ENCODE measurements at places on chromosomes 12 and 14.

GRCh38 chr12:2422591-2422990 is 369.8 kb downstream of the CACNA1C start:
- DNase-seq = no peak

GRCh38 chr14:91327250-91327595 is 82.7 kb upstream of the GPR68 start:
- no peak for DNase-seq

GRCh38 chr12:112518365-112518735 is 99.6 kb downstream of the PTPN11 start:
- DNase-seq = no peak

DNA sequence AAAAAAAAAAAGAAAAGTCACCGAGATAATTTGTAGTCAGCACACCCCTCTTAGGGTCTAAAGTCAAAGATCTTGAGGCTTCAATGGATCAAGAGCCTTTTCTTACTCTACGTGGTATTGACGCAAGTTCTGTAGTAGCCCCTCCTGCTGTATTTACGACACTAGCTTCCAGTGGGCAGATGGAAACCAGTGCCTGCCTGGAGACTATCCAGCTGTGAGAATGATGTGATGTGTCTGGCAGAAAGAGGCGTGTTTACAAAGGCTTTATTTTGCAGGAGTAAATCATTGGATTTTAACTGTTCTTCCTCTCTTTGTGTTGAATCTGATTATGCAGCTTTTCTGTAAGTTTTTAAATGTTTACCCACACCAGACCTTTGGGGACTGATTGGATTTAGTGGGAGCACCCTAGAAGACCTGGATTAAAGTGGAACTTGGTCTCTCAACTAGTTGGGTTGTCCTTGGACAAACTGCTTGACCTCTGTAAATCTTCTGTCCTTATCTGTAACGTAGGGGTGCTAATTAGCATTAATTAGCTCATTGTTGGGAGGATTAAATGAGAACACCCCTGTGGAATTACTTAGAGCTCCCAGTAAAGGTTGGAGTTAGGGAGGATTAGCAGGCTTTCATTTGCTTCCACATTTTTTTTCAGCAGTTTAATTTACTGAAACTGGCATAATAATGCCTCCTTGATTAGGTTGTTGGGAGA is 72.4 kb downstream of the RASSF3 start:
- DNase-seq = peak; percentile 55

DNA sequence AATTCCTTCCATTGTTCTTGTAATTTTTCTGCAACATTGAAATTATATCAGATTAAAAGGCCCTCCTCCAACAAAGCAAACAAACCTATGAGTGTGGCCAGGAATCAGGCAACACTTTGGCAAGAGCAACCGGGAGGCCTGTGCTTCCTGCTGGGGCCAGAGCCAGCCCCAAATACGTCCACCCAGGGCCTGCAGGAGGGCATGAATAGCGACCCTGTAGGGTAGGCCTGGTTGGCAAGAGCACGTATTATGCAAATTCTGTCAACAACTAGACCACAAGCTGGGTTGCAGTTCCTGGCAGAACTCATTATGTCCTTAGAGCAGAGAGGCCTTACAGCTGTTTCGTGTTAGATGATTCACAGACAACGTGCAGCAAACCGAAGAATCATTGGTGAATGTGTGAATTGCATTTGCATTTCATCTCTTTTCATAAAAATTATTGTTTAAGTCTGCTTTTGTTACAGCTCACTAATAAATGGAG is 26.9 kb upstream of the LGALS3 start:
- DNase-seq = peak; percentile 84

DNA sequence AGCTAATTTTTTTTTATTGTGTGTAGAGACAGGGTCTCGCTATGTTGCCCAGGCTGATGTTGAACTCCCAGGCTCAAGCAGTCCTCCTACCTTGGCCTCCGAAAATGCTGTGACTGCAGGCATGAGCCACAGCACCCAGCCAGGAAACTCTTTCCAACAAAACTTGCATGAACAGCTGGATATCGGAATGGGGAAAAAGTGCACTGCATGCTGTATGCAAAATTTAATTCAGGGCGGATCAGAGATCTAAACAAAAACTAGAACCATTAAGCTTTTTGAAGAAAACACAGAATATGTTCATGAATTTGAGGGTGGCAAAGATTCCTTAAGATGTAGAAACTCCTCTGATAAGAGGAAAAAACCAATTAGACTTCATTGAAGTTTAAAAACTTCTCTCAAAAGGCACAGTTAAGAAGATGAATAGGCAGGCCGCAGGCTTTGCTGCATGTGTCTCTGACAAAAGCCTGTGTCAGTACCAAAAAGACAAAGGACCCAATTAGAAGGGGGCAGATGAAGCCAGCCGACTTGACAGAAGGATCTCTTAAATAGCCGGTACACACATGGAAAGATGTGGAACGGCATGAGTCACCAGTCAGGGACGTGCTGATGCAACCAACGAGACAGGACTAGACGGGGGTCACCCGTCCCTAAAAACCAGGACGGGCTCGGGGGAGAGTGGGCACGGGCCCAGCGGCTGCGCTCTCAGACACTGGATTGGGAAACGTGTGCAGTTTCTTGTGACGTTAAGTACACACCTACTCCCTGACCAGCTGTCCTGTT is 34.8 kb upstream of the MMP17 start:
- DNase-seq = no peak

DNA sequence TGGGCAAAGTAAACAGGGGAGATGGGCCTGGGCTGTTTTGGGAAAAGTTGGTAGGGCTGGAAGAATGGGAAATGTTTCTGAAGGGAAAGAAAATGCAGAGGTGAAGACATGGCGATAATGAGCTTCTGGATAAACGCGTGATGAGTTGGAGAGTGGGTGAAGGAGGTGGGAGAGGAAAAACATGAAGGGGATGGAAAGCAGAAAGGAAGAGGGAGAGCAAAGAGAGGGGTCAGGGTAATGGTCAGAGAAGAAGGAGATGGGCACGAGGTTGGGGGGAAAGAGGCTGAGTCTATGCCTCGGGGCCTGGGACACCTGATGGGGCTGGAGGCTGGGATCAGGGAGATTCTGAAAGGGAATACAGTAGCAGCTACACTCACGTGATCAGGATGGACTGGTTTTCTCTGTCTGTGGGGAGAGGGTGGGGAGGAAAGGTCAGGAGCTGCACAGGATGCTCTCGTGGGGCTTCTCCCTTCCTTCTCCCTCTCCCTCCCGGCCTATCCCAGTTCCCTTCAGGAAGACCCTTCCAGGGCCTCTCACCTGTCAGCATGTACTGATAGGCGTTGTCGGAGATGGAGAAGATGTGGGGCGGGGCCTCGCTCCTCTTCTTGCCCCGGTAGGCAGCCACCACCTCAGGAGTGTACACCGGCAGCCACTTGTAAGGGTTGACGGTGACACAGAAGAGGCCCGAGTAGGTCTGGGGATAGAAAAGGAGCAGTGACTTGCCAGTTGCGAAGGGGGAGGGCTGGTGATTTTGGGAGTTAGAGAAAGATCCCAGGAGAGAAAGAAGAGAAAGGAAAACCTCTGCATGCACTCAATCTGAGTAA is 3.1 kb downstream of the MYH7 start:
- no peak for DNase-seq

DNA sequence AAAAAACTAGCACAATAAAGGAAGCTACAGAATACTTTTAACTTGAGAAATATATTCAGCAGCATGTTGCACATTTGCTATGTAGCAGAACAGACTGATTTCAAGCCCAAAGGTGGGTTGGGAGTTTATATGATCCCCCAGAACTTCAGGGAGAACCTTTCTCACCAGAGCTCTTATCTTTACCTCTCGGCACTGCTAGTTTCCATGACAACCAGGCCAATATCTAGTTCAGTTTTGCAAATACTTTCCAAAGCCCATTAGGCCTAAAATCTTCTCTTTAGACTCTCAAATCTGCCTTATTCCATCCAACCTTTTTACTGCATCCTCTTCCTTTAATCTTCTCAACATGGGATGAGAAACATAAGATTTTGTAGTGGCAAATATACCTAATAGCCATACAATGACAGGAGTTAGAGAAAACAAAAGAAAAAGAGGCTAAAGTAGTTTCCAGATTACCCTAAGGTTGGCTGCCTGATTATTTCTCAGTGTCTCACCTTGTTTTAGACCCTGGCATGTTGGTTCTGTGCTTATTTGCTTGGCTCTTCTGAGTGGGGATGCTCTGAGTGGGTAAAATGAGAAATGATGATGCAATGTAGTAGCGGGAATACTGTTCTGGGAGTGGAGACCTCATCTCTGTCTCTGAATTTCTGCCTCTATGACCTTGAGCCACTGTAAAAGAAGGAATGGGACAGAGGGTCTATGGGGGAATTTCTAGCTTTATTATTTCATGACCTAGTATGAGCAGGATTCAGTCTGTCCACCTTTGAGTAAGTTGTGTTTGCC is 427.6 kb upstream of the STXBP6 start:
- DNase-seq = no peak

DNA sequence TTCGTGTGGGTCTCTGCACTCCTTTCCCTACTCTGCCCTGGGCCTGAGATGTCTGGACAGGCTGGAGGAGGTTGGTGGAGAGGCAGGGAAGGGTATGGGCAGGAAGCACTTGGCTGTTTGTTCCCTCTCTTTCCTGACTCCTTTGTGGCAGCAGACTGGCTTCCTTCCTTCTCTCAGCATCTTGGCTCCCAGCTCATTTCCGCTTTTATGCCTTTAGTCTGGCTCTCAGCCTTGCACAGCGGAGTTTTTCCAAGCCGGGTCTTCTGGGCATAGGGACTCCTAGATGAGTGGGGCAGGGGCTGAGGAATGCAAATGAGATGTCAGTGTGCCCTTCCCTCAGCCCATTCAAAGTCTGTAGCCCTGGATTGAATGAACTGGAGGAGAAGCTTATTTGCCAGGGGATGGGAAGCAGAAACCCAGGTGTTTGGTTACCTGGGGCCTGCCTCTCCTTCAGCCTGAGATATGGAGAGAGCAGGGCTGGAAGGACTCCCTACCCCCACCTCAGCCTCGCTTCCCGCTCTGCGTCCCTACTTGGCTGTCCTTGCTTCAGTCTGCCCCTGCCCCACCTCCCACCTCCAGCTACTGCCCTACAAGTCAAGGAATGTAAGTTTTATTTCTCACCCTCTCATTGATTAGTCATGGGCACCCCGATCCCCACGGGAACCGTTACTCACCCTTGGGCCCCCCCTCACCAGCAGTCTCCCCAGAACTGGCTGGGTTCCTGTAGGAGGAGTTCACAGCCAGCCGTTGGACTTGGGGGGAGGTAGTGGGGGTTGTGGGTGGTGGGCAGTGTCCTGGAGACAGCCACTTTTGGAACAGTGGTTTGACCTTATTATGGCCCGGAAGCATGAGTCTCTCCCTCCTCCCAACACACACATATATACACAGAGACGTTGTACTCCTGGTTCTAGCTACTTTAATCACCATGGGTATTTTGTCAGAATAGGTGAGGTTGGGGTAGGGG is 9.3 kb upstream of the ITGA5 start:
- no peak for DNase-seq

- DNase-seq = peak; percentile 87
Measured at GRCh38 chr14:68548194-68549076, 244.4 kb downstream of the ZFP36L1 start.

DNA sequence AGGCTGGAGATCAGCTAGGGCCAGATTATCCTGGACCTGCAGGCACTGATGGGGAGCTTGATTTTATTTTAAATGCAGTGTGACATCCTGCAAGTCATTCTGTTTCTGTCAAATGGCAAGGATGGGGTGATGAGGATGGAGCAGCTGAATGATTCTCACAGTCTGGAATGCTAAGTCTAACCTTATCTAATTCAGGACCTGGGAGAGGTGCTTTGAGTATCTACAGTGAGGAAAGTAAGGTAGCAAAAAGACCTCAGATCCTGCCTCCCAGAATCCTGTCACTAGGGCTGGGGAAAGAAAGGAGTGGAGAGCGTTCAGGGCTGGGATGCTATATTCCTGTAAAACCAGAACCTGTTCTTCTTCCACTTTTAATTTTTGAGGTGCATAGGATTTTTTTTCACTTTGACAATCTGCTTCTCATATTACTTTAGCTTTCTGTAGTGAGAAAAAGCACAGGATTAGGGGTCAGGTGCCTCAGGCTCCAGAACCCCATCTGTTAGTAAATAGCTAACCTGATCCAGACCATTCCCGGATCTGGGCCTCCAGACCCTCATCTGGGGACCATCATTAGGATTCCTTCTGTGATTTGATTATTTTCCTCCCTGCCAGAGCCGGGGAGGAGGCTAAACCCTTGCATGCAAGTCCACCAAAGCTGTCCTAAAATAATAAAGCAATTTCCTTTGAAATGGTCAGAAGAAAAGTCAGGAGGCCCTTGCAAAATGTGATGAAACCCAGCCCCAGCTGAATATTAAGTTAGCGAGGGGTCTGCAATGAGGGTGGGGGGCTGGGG is 54.7 kb downstream of the ASCL1 start:
- DNase-seq = no peak

- DNase-seq = no peak
Measured at GRCh38 chr14:54182419-54183045, 214.3 kb upstream of the CDKN3 start.

GRCh38 chr14:106651016-106651415 is 1124.6 kb downstream of the TMEM121 start:
- DNase-seq = no peak

GRCh38 chr14:41404126-41404525 is 202.6 kb upstream of the LRFN5 start:
- DNase-seq = no peak

DNA sequence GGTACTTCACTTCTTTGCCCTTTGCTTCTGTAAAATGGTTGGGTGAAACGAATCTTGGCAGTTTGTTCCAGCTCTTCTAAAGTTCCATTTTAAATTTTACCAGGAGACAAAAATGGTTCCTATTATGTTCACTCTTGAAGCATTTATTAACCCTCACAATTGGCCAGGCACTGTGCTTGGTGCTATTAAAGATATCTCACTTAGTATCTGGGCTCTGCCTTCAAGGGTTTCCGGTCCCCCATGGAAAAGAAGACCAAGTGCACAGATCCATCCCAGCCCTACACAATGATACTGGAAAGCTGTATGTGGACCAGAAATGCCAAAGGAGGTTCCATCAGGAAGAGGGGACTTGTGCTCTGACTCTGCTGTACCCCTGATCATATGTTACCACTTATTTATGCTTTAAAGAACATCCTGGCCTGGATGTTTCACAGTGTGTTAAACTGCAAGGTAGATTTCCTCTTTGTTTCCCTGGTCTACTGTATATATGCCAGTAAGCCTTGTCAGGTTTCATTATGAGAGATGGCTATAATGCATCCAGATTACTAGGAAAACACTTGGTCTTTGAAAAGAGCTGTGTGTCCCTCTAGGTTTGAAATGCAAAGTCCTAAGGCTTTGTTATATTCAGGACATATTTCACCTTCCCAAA is 154.8 kb downstream of the PRKCH start:
- no peak for DNase-seq

- no peak for DNase-seq
Measured at GRCh38 chr14:73627151-73627558, 14.8 kb downstream of the ACOT6 start.

GRCh38 chr12:110782922-110783321 is 40.2 kb upstream of the PPP1CC start:
- no peak for DNase-seq
